Keratinocyte (primary cell): ENCODE measurements at places on chromosomes 11 and 22.
A peak's percentile ranks its signal among the peaks of the same experiment; 100 is the strongest.

DNA sequence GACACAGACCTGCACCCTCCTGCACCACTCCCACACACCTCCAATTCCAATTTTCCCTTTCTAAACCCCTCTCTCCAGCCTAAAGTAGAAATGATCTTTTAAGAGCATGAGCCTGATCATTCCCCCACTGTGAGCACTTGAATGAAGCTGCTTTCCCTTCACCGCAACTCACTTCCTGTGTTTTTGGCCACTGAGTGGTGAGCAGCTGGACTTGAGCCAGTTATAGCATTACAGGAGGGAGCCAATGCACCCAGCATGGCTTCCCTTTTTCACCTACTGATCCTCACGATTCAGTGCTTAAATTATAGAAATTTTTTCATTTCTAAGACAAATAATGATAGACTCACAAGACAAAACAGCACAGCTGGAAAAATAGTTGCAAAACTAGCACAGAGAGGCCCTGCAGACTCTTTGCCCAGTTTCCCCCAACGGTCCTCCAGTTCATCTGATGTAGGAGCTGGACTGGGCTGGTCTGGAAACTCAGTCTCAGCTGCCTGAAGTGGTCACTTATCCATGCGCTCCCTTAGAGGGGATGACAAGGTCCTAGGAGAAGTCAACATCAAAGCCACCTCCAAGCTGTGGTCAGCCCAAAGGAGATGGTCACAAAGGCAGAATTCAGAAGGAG lies 9.7 kb upstream of the APOL4 start:
- no peak for DNase-seq

- DNase-seq = no peak
Measured at GRCh38 chr22:42994917-42995562, 19.9 kb downstream of the PACSIN2 start.

- peak; percentile 25 for DNase-seq
Measured at GRCh38 chr22:27880778-27881394, 38.2 kb downstream of the PITPNB start.

GRCh38 chr11:11722861-11723260 lies 101.1 kb upstream of the GALNT18 start:
- DNase-seq = no peak

DNA sequence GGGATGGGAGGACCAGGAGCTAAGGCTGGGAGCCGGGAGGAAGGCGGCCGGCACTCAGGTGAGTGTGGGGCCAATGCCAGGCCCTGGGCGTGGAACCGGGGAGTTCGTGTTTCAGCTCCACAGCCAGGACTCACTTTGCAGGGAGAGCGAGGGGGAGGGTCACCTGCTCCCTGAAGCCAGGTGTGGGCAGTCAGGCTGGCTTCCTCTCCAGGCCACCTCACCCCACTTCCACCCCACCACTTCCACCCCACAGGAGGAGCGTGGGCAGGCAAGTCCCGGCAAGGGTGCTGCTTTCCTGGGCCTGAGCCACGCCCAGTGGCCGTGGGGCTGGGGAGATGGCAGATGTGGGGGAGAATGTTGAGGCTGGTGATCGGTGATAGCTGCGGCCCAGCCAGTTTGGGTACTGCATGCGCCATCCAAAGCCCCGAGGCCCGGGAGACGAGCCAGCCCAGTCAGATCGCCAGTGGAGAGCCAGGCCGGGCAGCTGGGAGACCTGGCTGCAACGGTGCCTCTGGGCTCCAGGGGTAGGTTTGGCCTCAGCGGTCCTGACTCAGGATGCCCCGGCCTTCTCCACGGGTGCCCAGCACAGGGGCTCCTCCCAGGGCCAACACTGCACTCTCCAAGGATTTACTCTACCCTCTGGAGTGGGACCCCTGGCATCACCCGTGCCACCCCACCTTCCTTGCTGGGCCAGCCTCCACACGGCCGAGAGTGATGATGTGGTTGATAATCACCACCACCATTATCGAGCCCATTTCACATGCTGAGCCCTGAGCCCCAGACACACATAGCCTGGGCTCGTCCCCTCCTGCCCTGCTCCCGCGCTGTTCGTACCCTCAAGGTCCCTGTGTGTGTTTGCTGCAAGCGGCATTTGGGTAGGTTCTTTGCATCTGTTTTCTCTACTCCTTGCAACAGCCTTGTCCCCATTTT lies 93.8 kb downstream of the WNT7B start:
- DNase-seq = no peak

DNA sequence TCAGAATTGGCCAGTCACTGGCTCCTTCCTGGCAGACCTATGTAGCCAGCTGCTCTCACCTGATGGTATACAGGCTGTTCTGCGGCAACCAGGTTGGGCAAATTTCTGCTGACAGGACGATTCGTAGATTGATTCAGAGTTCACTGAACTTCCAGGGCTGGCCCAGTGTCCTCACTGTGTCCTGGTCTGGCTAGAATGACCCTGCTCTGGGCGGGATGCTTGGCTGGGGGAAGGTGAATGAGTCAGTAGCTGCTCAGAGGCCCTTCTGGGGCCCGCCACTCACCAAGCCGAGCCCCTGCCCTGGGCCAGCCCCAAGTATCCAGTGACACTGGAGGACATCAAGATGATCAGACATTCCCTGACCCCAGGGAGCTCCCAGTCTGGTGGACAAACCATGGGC lies 62.9 kb upstream of the WNT11 start:
- no peak for DNase-seq

GRCh38 chr11:128496692-128497060 lies 90.7 kb downstream of the ETS1 start:
- no peak for DNase-seq

- DNase-seq = no peak
Measured at GRCh38 chr11:6778518-6778917, 4.3 kb upstream of the OR2AG1 start.

- no peak for DNase-seq
Measured at GRCh38 chr22:27032091-27032761, 374.8 kb downstream of the MIAT start.

GRCh38 chr11:86919557-86920210 lies 35.5 kb downstream of the FZD4 start:
- DNase-seq = no peak

DNA sequence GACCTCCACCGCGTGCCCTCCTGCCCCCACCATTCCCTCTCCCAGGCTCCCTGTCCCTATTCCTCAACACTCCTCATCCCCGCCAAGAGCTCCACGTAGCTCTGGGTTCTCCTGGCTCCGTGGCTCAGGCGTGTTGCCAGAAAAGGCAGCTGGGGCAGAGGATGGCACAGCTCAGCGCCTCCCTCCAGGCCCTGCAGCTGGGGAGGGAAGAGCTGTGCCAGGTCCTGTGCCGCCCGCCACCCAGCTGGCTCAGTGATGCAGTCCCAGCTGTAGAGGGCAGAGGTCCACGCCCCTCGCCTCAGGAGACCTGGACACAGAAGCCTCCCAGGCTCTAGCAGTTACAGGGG lies 4.2 kb downstream of the ARHGAP1 start:
- DNase-seq = no peak

DNA sequence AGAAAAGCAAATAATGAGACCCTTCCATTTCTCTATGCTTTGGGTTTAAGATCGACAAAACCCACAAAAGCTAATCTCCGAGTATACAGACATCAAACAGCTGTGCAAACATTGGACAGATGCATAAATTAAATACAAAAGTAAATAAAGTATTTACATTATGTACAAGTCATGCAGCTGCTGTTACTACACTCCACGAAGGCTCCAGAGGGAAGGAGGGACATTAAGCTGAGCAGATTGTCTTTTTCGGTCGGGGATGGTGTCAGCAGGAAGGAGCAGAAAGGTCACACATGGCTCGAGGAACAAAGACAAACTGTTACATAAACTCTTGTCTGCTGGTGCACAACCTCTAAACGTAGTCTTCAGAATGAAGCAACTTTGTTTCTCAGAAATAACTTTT lies 88.8 kb upstream of the BARX2 start:
- no peak for DNase-seq

DNA sequence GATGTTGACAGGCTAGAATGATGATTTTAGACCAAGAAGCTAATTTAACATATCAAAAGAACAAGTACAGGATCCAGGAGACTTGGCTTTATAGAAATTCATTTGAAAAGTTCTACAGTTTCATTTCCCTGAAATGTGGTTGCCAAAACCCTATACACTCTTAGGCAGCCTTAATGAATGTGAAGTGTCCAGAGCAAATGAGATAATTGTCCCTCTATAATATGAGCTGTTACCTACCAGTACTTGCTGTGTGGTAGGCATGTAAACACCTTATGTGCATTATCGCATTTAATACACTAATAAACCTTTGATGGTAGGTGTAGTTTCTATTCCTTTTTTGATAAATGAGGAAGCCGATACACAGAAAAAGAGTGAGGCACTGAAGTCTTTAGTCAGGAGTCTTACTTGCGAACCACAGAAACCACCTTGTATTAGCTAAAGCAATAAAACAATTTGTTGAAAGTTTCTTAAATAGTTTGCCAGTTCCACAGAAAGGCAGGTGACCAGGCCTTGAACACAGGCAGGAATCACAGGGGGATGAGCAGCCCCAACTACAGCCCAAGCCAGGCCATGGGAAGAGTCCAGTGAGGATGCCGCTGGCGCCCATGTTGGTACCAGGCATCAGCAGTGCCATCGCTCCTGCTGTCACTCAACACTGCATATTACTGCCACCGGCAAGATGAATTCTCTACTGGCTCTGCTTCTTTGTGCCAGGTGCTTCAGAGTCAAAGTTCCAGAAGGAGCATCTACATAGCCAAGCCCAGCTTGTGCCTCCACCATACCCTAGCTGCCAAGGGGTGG lies 81.7 kb downstream of the SWAP70 start:
- DNase-seq = no peak

- no peak for DNase-seq
Measured at GRCh38 chr11:35787626-35788025, 125.1 kb downstream of the TRIM44 start.

DNA sequence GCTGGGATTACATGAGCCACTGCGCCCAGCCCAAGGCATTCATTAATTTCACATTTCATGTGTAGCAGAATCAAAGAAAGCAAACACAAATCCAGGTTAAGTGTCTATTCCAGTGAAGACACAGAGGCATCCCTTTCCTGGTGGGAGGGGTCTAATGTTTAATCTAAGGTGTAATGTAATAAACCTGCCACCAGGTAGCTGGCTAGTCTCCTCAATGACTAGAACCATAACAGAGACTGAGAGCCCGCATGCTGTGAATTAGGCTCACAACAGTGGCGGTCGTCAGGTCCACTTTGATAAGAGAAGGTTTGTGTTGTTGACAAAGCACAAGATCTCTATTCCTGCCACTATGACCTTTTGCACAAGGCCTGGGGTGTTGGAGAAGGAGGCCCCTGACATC lies 64.2 kb upstream of the ADA2 start:
- DNase-seq = no peak

DNA sequence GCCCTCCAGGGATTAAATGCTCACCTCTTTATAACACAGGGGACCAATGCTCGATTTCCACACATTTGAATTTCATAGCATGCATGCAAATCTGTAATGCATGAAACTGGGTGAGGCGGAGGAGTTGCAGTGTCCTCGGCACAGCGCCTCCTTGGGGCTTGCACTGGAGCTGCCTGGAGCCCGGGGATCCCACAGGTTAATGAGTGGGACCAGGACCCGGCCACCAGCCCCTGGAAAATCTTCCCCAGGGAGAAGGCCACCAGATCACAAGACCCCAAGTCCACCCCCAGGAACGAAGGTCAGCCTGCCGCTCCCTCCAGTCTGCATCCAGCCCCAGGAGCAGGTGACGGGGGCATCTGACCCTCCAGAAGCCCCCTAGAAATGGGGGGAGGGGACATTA lies 119.1 kb downstream of the MN1 start:
- DNase-seq = no peak

GRCh38 chr11:908273-908672 lies 2.3 kb downstream of the CHID1 start:
- no peak for DNase-seq

DNA sequence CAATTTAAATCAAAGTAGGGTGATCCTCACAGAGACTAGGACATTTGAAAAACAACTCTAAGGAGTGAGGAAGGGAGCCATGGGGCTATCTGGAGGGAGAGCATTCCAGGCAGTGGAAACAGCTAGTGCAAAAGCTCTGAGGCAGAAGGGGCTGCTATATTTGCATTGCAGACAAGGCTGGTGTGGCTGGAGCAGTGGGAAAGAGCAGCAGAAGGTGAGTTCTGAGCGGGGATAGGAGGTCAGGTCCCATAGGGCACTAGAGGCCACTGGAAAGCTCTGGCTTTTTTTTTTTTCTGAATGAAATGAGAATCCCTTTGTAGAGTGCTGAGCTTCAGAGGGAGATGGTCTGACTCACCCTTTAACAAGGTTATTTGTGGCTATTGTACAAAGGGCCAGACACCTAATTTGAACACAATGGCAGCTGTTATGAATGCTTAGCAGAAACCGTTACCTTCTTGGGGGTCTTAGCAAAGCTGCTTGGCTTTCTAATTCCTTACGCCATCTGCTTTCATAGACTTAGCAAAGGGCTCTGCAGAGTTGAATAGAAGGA lies 291.6 kb downstream of the BUD13 start:
- DNase-seq = no peak

DNA sequence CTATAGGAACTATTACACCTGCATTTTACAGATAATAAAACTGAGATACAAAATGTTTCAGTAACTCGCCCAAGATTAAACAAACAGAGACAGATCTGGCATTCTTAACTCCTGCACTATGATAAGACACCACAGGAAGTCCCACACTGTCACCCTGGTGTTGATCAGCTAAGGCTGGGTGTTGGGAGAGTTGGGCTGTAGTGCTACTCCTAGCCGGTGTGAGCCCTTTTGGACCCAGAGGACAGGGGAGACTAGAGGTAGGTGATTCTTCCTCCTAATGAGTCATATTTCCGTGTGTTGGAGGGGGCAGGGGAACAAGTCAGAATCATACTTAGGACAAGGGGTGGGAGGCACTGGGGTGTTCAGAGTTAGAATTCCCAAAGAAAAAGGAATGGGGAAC lies 353.2 kb upstream of the TENM4 start:
- DNase-seq = no peak

GRCh38 chr11:126782810-126783209 lies 217.8 kb downstream of the KIRREL3 start:
- DNase-seq = no peak

DNA sequence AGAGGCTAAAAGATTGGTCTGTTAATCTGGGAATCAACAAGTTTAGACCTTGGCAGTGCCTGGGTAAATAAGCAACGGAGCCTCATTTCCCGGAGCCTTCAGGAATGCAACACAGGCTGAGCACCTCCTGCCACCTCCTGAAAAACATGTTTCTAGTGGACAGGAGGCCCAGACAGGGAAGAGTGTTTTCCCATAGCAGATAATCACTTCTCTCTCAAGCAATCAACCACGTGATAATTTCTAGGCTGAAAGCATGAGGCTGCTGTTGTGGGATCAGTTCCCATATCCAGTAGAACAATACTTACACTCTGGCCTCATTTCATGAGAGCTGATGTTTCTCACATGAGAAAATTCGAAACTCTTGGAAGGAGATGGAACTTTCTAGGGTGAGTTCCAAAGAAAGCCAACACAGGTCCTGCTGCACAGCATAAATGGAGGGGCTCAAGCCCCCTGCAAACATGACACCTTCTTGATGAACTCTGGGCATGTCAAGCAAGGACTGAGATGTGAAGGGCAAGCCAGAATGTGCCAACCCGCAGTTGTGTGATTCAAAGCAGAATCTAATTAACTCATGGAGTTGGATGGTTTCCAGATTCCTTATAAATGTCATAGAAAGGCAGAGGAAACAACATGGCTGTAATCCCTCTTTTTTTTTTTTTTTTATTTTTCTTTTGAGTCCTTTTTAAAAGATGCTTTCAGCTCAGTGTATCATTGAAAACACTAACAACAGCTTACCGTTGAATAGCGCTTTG lies 228.5 kb upstream of the SESN3 start:
- no peak for DNase-seq

GRCh38 chr22:36467946-36468345 lies 13.5 kb downstream of the TXN2 start:
- no peak for DNase-seq
